GM23248 (cell line): ENCODE measurements at places on chromosomes 6 and 20. TPM values are rescaled to one million over a fixed set of nuclear protein-coding genes. Genes with fewer than 3 reads are reported as not detected.

MEP1A gene
- not detected in 2 replicates for total RNA-seq

SASH1 gene
- 89.7 and 99.0 TPM in 2 replicates for total RNA-seq

SUN5 gene
- total RNA-seq: not detected in 2 replicates

NMBR gene
- total RNA-seq: not detected in 2 replicates

CTSZ gene
- total RNA-seq: 391 and 422 TPM in 2 replicates

LY6G5B gene
- total RNA-seq: 2.7 and 7.5 TPM in 2 replicates

SNAP25 gene
- total RNA-seq: not detected in 2 replicates

FAM184A gene
- total RNA-seq: not detected in 2 replicates

- H3K27me3 ChIP-seq: no peaks in the 10 kb centered on the region
- H3K36me3 ChIP-seq: no peaks in the 10 kb centered on the region
- peaks cover 39% of the 10 kb centered on the region for H3K4me1 ChIP-seq
- no peak overlapping the region for H3K27ac ChIP-seq
- H3K4me3 ChIP-seq: no peak overlapping the region
These were observed 37.3 kb upstream of the AHI1 start for GRCh38 chr6:135534773-135535380.

- DNase-seq: peak; percentile 65
- H3K36me3 ChIP-seq: no peaks in the 10 kb centered on the region
- H3K4me3 ChIP-seq: peak overlapping the region; percentile 98
- H3K4me1 ChIP-seq: peaks cover 5% of the 10 kb centered on the region; the same call in 1 of the 2 replicates
- peak overlapping the region; percentile 89 for H3K27ac ChIP-seq
These were observed 827 bp downstream of the E2F3 start for GRCh38 chr6:20402342-20403069.

GRCh38 chr6:85066266-85066665, 301.9 kb upstream of the TBX18 start:
- no peak for DNase-seq
- peaks cover 12% of the 10 kb centered on the region for H3K4me1 ChIP-seq
- H3K4me3 ChIP-seq: no peak overlapping the region
- no peaks in the 10 kb centered on the region for H3K27me3 ChIP-seq
- no peaks in the 10 kb centered on the region for H3K36me3 ChIP-seq
- H3K27ac ChIP-seq: no peak overlapping the region

DNA sequence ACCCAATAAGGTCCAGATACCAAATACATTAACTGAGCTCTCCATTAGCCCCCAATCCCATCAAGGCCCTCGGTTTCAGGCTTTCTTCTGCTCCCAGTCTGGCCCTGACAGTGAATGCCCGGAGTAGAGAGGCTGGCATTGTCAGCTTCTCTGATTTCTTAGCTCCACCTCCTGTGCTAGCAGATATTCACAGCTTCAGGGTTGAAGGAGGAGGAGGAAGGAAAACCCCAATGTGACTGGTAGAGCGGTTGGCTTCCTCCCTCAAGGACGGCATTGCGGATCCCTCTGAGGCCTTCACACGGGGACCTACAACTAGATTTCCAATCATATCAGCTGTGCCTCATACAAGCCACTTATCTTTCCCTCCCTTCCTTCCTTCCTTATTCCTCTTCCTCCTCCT, 164.1 kb upstream of the SYNDIG1 start:
- H3K27ac ChIP-seq: no peak overlapping the region
- H3K36me3 ChIP-seq: no peaks in the 10 kb centered on the region
- no peak overlapping the region for H3K4me3 ChIP-seq
- H3K27me3 ChIP-seq: peaks cover 12% of the 10 kb centered on the region
- DNase-seq: no peak

DNA sequence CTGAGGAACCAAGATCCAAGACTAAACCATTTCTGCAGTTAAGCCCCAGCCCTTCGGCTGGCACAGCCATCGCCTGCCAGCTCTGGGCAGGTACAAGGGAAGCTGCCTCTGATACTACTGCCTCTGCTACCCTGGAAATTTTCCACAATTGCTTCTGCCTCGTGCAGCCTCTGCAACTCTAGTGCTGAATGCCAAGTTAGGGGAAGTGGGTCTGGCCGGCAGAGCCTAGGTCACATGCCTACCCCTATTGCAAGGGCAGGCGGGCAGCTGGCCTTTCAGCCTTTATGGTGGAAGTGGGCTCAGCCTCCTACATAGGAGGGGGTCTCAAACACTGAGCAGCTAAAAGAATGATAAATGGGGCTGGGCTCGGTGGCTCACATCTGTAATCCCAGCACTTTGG, 44.5 kb upstream of the TULP1 start:
- H3K36me3 ChIP-seq: no peaks in the 10 kb centered on the region
- no peak overlapping the region for H3K4me3 ChIP-seq
- H3K27ac ChIP-seq: no peak overlapping the region
- no peaks in the 10 kb centered on the region; the same call in 1 of the 2 replicates for H3K27me3 ChIP-seq
- no peak for DNase-seq

DNA sequence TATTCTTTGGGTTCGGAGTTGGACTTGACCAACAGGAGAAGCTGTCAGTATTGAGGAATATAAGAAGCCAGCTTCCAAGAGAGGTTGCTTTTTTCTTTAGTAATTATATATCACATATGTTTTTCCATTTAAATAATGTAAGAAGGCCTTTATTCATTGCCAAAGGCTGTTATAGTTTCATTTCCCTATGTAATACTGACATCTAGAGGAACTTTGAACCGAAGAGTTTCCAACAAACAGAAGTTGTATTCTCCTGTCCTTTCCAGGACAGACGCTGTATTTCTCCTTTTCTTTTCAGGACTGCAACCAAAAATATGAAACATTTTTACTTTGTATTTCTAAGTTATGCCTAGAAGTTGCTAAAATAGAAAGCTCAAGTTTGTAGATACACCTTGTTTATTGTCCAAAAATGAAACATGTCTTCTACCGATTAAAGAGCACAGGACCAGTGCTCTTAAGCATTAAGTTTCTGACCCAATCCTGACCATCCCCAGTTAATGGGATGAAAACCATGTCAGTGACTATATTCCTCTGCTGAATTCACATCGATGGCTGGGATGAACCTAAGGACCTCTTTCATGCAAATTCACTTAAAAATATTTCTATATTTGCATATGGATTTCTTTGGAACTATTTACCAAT, 55.1 kb downstream of the MYLK4 start:
- H3K27ac ChIP-seq: no peak overlapping the region
- peak; percentile 51 for DNase-seq
- no peaks in the 10 kb centered on the region for H3K4me1 ChIP-seq
- H3K36me3 ChIP-seq: no peaks in the 10 kb centered on the region
- H3K27me3 ChIP-seq: no peaks in the 10 kb centered on the region; the same call in none of the 2 replicates
- no peak overlapping the region for H3K4me3 ChIP-seq

DNA sequence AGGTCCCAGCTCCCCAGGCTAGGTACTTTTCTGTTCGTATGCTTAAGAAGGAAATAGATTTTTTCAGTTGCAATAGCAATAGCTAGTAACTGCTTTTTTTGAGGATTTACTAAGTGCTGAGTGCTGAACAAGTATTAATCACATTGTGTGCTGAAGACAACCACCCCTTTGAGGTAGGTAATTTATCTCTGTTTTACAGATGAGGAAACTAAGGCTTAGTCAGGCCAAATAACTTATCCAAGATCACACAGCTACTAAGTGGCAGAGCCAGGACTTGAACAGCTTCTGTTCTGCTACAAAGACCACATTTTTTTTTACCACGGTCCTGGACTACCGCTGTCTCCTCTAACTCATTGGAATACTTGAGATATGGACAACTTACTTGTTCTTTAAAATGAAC, 39.8 kb downstream of the LRRN4 start:
- no peaks in the 10 kb centered on the region for H3K27me3 ChIP-seq
- no peak overlapping the region for H3K27ac ChIP-seq
- H3K4me1 ChIP-seq: no peaks in the 10 kb centered on the region
- no peak overlapping the region for H3K4me3 ChIP-seq
- H3K36me3 ChIP-seq: peaks cover 48% of the 10 kb centered on the region

- H3K27me3 ChIP-seq: no peaks in the 10 kb centered on the region
- no peaks in the 10 kb centered on the region for H3K36me3 ChIP-seq
- H3K4me3 ChIP-seq: no peak overlapping the region
- peaks cover 7% of the 10 kb centered on the region for H3K4me1 ChIP-seq
- DNase-seq: no peak
- H3K27ac ChIP-seq: no peak overlapping the region
These were observed 34.8 kb downstream of the CDS2 start for GRCh38 chr20:5161536-5162164.

GRCh38 chr20:37327748-37328147, 18.2 kb upstream of the SRC start:
- peaks cover 32% of the 10 kb centered on the region for H3K4me1 ChIP-seq
- peak overlapping the region; percentile 52 for H3K4me3 ChIP-seq
- peak; percentile 92 for DNase-seq
- H3K27ac ChIP-seq: peak overlapping the region; percentile 77
- no peaks in the 10 kb centered on the region for H3K27me3 ChIP-seq

DNA sequence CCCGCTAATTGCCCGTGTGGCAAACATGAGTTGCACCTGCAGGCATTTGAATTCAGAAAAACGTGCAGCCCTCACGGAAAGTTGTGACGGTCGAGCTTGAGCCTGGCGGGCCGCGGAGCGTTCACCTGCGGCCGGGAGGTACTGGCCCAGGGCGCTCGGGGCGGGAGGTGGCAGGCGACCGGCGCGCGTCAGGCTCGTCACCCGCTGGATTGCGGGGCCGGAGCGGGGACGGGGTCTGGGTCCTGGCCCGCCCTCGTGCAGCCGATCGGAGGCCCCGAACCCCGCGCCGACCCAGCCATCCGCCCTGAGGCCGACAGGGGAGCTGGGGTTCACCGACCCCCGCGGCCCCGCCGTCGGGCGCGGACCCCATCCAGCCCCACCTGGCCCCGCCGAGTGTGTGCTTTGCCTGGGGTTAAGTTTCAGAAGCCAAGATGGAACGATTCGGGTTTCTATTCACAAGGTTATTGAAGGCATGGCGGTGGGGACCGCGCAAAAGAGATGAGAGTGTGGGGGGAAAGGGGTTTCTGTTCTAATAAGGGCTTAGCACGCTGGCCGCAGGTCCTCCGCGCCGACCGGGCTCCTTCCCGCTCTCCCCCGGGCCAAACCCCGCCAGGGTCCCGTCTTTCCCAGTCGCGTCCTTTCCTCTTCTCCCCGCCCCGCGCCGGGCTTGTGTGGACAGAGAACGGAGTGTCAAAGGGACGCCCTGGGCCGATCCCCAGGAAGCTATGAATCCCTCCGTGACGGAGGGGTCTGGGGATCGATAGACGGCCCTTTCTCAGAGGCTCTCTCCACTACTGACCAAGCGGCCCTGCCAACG, 1.6 kb upstream of the HEY2 start:
- DNase-seq: peak; percentile 52
- no peak overlapping the region for H3K27ac ChIP-seq
- peaks cover 82% of the 10 kb centered on the region for H3K27me3 ChIP-seq

- H3K4me3 ChIP-seq: no peak overlapping the region
- no peaks in the 10 kb centered on the region for H3K27me3 ChIP-seq
- H3K4me1 ChIP-seq: peaks cover 12% of the 10 kb centered on the region
- H3K36me3 ChIP-seq: no peaks in the 10 kb centered on the region
- peak; percentile 79 for DNase-seq
- no peak overlapping the region for H3K27ac ChIP-seq
These were observed 99.1 kb downstream of the CDH26 start for GRCh38 chr20:60057123-60057865.

DNA sequence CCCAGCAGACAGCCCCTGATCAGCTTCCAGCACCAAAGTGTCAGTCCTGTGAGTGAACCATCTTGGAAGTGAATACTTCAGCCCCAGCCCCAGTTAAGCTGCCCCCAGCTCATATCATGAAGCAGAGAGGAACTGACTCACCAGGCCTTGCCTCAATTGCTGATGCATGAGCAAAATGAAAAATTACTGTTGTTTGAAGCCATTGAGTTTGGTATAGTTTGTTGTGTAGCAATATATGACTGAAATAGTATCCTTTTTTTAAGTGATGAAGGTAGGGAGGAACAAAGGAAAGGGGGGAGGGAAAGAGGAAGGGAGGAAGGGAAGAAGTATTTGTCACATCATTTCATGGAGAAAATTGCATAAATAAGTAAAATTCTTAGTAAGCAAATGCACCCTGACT, 266.4 kb downstream of the MAFB start:
- no peak for DNase-seq
- H3K27me3 ChIP-seq: no peaks in the 10 kb centered on the region
- H3K27ac ChIP-seq: no peak overlapping the region
- no peaks in the 10 kb centered on the region for H3K36me3 ChIP-seq

DNA sequence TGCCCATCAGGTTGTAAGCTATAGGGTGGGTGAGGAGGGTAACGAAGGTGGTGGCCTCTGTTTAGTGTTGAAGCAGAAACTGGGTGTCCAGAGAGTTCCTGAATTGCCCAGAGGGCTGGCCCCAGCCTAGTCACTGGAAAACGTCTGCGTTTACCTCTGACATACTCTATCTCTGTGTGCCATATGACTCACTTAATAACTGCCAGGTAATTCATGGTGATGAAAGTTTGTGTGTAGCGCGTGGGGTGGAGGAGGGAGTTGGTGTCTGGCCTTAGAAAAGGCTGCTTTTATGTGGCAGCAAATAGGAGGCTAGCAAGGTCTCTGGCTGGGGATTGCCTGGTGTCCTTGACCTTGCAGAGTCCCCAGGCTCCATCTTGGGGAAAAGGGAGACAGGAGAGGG, 47.3 kb downstream of the SLC35D3 start:
- H3K4me3 ChIP-seq: no peak overlapping the region
- no peaks in the 10 kb centered on the region for H3K36me3 ChIP-seq
- no peaks in the 10 kb centered on the region for H3K4me1 ChIP-seq

DNA sequence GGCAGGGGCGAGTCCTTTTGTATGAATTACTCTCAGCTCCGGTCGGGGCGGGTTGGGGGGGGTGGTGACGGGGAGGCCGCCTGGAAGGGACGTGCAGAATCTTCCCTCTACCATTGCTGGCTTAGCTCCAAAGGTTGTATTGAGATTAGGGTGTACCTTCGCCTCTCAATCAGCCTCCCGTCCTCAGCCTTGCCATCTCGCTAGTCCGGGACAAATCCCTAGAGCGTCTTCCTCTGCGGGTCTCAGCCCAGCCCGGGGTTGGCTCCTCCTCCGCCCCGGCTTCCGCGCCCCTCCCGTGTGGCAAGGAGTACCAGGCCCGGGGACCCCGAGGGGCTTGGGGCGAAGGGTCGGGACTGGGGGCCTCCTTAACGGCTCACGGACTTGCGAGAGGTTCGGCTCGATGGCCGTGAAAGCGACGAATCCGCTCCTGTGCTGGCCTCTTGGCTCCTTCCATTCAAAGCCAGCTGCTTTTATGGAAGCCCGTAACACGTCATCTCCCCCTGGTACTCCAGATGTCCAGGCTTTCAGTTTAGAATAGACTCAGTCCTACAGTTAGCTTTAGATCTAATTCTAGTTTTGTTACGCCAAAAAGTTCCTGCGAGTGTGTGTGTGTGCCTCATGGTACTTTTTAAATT, 636 bp upstream of the EEF1A1 start:
- peak; percentile 95 for DNase-seq
- H3K4me1 ChIP-seq: peaks cover 45% of the 10 kb centered on the region
- no peaks in the 10 kb centered on the region for H3K27me3 ChIP-seq
- peaks cover 38% of the 10 kb centered on the region for H3K36me3 ChIP-seq

GRCh38 chr20:18431206-18431605, 35.6 kb downstream of the DZANK1 start:
- H3K36me3 ChIP-seq: no peaks in the 10 kb centered on the region
- no peak for DNase-seq
- no peak overlapping the region for H3K4me3 ChIP-seq
- no peaks in the 10 kb centered on the region for H3K27me3 ChIP-seq
- H3K4me1 ChIP-seq: no peaks in the 10 kb centered on the region
- H3K27ac ChIP-seq: no peak overlapping the region

GRCh38 chr20:58699623-58700107, 7.1 kb downstream of the NPEPL1 start:
- H3K27ac ChIP-seq: no peak overlapping the region
- H3K4me3 ChIP-seq: no peak overlapping the region
- no peak for DNase-seq
- H3K27me3 ChIP-seq: no peaks in the 10 kb centered on the region
- peaks cover 20% of the 10 kb centered on the region; the same call in 1 of the 2 replicates for H3K36me3 ChIP-seq

- H3K27ac ChIP-seq: no peak overlapping the region
- H3K4me3 ChIP-seq: no peak overlapping the region
- no peak for DNase-seq
- no peaks in the 10 kb centered on the region for H3K27me3 ChIP-seq
- H3K4me1 ChIP-seq: no peaks in the 10 kb centered on the region
- H3K36me3 ChIP-seq: no peaks in the 10 kb centered on the region
These were observed 154.1 kb upstream of the RUNX2 start for GRCh38 chr6:45174045-45174444.
